ENCODE measurements at places on chromosomes 1 and 21. TPM values are rescaled to one million over a fixed set of nuclear protein-coding genes. Genes with fewer than 3 reads are reported as not detected.

GRCh38 chr1:204222764-204223055 lies 8.9 kb upstream of the GOLT1A start:
- no peak overlapping the region for H3K27ac ChIP-seq
- no peak overlapping the region for H3K4me3 ChIP-seq
- H3K27me3 ChIP-seq, result no peaks in the 10 kb centered on the region
- H3K36me3 ChIP-seq, result no peaks in the 10 kb centered on the region
- DNase-seq, result no peak

GRCh38 chr1:85243372-85243771 lies 16.1 kb downstream of the C1orf52 start:
- H3K4me3 ChIP-seq, result no peak overlapping the region
- no peak overlapping the region for H3K27ac ChIP-seq
- no peak for DNase-seq
- no peaks in the 10 kb centered on the region for H3K27me3 ChIP-seq
- no peaks in the 10 kb centered on the region for H3K36me3 ChIP-seq

The CCDC185 gene
- total RNA-seq, result not detected

DNA sequence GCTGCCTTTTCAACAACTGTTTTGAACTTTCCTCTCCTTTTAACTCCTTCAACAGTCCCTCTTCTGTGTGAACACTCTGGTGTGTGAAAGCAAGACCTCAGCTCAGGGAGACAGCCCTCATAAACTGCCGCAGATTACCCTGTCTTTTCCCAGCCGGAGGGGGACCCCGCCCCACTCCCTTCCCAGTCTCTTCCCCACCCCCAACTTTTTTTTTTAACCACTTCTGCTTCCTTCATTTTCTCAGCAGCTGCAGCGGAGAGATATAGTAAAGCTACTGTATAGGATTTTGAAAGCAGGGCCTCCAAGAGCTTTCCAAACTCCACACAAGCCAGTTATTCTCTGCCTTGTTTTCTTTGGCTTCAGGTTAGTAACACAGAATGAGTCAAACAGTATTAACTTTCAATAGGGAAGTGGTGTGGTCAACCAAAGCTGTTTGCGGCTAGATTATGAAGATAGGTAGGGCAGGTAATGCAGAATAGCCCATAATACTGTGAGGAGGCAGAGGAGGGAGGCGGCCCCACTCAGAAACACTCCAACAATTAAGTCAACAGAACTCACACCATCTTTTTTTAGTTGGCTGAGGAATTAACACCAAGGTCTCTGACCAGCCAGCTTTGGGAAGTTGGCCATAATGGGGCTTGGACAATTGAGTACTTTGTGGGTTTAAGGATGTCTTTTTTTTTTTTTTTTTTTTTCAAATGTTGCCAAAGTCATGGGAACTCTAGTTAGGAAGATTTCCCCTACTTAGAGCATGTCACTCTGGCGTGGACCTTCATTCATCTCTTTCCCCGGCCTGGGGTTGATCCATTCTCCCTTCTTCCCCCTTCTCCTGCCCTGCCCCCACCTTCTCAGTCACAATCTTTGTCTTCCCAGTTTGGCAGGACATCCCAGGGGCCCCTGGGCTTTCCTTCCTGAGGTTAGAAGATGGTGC lies 177.0 kb downstream of the CLIC6 start:
- H3K4me1 ChIP-seq, result no peaks in the 10 kb centered on the region
- DNase-seq, result no peak
- H3K36me3 ChIP-seq, result peaks cover 83% of the 10 kb centered on the region
- H3K4me3 ChIP-seq, result no peak overlapping the region

All from thymus (tissue), 14 donors.